WTC11 (cell line): ENCODE measurements at places on chromosomes 5 and 9.

DNA sequence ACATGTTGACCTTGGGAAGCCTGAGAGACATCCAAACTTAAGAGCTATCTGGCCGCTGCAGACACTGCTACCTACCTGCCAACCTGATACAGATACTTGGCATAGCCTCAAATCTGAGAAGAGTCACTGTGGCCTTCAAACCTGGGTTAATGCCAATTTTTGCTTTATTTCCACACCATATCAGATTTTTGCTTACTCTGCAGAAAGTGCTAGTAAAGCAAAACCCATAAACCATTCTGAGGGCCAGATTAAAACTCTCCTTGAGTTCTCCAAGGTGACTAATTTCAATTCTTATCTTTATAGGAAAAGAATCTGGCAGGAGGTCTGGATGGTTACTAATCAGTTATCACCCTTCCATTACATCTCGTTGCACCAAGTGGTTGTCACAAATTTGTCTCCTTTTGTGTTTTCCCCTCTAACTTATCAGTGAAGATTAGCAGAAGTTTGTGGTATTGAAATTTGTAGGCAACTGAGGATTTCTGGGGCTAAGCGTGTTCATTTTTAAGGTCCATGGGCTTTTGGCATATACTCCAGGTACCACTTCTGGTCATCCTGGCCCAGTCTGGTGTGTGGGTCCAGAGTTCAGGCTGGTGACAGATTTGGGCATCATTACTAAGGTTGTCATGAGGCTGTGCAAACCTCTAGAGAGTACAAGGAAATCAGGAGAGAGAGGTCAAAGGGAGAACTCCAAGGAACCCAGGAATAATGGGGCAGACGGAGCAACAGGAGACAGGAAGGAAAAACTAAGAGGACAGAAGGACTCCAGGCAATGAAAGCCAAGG, 177.9 kb downstream of the TSSK1B start:
- no peak for DNase-seq

DNA sequence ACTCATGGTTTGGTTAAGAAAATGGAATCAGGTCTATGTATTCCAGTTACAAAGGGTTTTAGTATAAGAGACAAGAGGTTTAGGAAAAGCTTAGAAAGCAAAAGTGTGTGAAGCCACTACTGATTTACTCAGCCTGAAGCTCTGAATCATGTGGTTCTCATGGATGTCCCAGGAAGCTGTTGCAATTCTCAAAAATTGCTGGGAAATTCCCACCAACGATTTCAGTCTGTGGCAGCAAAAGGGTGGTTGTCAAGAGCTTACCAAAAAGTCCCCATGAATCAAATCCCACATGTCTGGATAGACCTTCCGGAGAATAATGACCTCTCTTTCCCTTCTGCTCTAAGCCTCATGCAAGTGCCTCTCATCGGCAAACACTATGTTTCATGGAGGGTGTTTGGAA, 929.9 kb downstream of the TLE4 start:
- DNase-seq: no peak

DNA sequence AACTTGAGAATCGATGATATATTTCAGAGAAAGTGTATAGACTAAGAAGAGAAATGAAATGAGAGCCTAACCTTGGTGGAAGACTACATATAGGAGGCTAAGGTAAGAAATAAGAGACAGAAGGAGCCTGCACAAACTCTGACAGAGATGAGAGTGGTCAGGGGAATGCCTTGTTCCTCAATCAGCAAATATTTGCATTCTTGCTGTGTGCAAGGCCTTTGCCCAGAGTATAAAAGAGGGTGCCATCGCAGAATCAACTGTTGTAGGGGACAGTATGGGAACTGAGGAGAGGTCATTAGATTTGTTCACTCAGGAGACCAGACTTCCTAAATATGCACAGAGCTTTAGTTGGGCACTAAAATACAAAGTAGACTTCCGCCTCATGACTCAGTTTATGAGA, 137.2 kb downstream of the ATG10 start:
- DNase-seq: no peak

GRCh38 chr5:8827696-8828095, 718.2 kb downstream of the SEMA5A start:
- no peak for DNase-seq

DNA sequence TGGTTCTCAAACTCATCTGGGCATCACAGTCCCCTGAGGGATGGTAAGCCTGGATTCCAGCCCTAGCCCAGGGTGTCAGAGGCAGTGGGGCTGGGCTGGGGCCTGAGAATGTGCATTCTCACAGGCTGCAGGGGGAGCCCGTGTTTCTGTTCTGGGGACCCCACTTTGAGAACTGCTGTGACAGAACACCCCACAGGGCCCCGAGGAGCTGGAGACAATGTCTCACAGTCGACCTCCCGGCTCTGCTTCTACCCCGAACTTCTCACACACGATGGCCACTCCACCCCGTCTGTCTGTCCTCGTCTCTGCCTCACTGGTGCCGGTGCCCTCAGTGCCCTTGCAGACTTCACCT, 130.0 kb downstream of the CACNA1B start:
- DNase-seq: no peak

GRCh38 chr9:93003552-93004407, 54.7 kb upstream of the SUSD3 start:
- DNase-seq: peak; percentile 77

- no peak for DNase-seq
These were observed 18.3 kb upstream of the LPAR1 start for GRCh38 chr9:111056538-111056937.

GRCh38 chr5:160694896-160695295, 157.1 kb downstream of the ATP10B start:
- no peak for DNase-seq

DNA sequence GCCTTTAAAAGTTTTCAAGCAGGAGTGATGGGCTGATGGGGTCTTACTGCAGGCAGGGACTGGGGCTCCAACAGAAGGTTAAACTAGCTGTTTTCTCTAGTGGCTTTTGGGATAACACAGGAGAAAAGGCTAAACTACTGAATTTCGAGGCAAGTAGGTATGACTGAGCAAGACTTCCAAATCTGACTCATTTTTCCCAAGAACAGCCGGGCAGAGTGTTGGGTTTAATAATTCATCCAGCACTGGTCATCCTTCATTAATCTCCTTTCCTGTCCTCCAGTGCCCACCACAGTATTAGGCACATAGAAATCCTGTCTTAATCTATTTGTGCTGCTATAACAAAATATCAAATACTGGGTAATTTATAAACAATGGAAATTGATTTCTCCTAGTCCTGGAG, 20.5 kb downstream of the MSX2 start:
- no peak for DNase-seq

- no peak for DNase-seq
These were observed 457.6 kb downstream of the PLK2 start for GRCh38 chr5:58002323-58002722.

DNA sequence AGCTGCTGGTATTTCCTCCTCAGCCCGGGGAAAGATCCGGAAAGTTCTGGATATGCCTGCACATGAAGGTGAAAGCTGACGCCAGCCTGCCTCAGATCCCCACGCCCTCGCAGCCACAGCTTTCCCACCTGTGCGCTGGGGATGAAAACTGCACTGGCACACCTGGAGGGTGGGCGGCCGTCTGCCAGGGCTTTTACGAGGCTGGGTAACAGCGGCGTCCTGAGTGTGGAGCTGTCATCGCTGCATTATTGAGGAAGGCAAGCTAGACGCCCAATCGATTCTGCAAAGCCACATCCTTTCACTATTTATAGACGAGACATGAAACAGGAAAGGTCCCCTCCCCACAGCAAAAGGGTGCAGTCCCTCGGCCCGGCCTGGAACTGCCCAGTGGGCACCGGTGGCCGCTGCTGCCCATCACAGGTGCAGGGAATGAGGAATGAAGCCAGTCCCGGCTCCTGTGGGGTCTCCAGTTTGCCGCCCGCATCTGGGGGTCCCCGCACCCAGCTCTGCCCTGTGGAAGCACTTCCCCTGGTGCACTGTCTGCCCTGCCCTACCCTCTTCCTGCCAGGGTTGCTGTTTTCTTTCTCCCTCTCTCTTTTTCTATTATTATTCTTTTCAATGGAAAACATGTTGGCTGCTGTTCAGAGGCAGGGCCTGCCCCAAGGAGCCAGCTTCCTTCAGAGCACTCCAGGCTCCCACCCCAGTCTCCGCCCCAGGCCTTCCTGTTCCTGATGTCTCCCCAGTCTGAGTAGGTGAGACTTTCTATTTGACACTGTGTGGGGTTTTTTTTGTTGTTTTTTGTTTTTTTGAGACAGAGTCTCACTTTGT, 7.0 kb downstream of the NOTCH1 start:
- no peak for DNase-seq

GRCh38 chr5:132293066-132293991, 865 bp upstream of the SLC22A4 start:
- peak; percentile 77 for DNase-seq

- no peak for DNase-seq
These were observed 156.9 kb upstream of the MVB12B start for GRCh38 chr9:126169736-126170135.

DNA sequence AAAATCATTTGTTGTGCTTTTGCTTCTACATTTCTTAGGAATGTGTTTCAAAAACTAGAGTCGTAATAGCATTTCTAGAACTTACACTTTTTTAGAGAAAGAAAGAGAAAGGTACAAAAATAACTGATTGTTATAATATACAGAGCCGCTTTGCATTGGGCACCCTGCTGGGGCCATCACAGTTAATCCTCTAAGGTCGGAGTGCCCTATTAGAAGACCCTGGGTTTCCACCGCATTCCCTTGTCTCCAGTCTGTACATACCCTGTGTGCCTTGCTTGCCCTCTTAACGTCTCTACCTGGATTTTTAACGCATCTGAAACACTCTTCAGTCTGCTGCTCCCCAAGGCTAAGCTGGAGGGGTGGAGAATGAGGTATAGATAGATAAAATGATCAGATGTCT, 1.3 kb downstream of the MARVELD2 start:
- DNase-seq: no peak

DNA sequence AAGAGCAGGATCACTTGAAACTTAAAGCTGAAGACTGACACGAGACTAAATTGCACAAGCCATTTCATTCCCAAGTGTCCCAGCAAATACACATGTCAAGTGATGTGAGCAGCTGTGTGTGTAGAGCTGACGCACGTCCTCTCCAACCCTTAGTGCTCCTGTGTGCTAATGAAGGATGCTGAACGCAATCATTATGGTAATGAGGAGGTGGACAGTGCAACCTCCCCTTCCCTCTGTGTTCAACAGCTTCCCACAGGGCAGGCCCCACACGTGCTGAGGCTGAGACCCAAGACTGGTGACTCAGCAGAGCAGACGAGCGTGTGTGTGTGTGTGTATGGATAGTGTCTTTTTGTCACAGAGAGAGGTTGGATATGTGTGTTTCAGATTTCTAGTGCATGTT, 702.1 kb downstream of the SEMA5A start:
- no peak for DNase-seq

DNA sequence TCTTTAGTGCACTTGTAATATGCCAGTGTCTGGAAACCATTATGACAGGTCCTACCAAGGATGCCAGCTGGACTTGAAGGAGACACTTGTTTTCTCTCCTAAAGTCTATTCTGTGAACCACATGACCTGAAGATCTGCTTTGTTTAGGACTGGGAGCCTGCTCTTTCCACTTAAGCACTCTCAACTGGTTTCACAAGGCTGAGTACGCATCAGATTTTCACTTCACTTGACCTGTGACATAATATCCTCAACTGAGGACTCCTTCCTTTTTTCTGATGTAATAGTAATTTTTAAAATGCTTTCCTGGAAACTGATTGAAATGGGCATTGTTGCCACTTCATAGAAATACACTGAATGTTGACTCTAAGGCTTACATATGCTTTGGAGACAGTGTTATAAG, 52.2 kb downstream of the PDE8B start:
- no peak for DNase-seq

DNA sequence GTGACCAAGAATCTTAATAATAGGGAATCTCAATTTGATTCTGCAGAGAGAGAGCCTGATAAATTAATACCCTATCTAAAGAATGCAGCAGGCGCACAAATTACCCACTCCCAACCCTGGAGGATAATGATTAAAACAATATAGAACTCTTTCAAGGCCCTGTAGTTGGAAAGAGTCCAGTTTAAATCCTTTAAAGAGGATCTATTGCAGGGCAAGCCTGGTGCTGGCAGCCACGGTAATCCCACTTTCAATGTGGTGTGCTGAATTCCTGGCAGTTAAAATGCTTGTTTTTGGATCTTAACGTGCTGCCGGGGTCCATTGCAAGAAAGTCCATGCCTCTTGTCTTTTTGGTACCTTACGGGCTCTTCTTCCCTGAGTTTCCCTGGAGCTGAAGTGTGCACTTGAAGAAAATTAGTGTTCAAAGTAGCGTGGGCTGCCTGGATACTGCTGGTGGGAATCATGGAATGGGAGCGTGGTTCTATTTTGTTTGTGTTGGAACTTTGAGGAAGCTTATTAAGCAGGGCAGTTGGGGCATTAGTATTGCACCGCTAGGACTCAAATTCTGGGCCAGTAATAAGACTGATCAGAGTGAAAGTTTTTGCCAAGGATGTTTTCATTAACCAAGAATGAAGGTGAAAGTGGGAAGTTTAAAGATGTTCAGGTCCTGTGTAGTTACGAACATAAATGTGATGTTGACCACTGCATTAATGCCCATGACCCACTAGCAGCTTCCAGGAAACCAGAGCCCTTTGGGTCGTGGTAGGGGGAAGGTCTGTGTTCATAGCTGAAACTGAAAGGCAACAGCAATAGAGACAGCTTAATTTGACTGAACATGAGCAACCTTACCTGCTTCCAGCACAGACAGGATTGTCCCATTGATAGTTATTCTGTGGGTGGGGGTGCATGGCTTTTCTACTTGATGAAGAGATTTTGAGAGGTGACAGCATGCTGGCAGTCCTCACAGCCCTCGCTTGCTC, 20.8 kb downstream of the MARCHF6 start:
- no peak for DNase-seq

DNA sequence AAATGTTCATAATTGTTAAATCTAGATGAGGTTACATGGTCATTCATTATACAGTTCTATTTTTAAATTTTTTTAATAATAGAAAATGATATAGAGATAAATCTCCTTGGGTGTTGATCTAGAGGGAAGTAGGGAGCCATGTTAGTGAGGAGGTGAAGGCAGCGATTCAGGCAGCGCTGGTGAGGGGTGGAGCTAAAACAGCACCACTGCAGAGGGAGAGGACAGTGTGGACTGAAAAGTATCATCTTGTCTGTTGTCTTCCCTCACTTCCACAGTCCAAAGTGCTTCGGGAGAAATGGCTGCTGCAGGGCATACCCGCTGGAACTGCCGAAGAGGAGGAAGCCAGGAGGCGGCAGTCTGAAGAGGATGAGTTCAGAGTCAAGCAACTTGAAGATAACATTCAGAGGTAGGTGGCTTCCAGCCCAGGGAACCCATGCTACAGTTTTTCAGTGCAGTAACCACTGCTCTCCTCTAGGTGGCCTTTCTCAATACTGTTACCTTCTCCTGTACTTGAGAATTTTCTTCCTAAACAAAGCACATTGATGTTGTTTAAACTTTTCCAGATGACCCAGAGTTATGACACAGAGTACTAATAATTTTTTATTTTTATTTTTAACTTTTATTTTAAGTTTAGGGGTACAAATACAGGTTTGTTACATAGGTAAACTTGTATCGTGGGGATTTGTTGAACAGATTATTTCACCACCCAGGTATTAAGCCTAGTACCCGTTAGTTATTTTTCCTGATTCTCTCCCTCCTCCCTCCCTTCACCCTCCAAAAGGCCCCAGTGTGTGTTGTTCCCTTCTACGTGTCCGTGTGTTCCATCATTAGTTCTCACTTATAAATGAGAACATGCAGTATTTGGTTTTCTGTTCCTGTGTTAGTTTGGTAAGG, 100.5 kb downstream of the PALM2AKAP2 start:
- peak; percentile 56 for DNase-seq
